ENCODE measurements at places on chromosomes 7 and 10. TPM values are rescaled to one million over a fixed set of nuclear protein-coding genes. Genes with fewer than 3 reads are reported as not detected.

Gene ITIH5
- 16.3 TPM for total RNA-seq

DNA sequence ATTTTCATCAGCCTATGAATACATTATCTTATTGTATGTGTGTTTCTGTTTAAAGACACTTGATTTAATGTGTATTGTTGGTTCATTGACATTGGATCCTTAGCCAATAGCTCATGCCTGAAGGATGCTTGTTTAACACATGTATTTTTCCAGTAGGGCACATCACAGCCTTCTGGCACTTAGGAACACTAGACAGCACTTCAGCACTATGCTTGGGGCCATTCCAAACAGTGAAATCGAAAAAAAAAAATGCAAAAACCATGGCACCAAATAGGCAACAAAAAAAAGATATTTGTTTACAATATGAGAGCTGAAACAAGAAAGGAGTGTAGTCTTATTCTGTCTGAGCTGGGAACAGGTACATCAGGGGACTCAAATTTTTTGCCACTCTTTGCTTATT is 262.8 kb downstream of the SLC25A13 start:
- no peak for DNase-seq

GRCh38 chr7:93897680-93898079 is 7.1 kb upstream of the TFPI2 start:
- DNase-seq = no peak

DNA sequence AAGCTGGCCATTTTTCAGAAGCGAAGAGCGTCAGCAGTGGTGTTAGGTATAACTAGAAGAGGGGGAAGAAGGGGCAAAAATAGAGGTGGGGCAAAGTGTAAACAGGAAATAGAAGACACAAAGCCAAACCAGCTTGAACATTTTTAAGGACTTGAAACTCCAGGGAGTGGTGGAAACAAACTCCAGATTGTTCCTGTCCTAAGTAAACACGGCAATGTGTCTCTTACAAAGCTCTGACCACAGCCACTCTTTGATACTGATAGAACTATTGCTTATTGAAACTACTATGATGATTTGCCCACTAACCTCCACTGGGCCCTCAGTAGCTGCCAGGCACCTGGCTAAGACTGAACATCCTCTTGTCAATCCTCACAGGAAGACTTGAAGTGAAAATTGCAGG is 20.8 kb upstream of the CDH23 start:
- DNase-seq = no peak

- no peak for DNase-seq
Observed at GRCh38 chr7:150993511-150993910, 2.7 kb downstream of the NOS3 start.

DNA sequence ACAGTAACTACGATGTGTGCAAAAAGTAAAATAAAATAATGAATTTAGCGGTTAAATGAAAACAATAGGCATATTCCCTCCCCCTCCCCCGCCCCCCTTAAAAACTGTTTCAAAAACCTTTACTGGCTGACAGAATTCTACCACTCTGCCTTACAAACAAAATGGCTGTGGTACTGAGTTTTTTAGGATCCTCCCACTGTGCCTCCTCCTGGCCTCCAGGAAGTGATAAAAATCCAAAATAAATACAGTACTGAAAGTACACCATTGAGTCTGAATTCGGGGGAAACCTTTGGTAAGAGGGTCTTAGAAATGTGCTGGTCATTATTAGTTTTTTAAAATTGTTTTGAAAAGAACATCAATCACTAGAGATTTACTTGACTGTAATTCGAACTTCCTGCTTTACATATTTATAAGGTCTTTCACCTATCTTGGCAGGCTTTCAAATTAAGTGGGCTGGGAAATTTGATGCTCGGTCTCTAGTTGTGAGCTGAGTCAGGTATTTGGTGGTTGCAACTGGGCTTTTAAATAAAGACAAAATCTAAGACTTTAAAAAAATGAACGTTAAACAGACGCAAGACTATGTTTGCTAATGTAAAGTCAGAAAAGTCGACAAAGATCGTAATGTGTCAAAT is 32.5 kb upstream of the EPC1 start:
- DNase-seq = no peak

Gene ARHGAP21
- total RNA-seq = 64.2 TPM

DNA sequence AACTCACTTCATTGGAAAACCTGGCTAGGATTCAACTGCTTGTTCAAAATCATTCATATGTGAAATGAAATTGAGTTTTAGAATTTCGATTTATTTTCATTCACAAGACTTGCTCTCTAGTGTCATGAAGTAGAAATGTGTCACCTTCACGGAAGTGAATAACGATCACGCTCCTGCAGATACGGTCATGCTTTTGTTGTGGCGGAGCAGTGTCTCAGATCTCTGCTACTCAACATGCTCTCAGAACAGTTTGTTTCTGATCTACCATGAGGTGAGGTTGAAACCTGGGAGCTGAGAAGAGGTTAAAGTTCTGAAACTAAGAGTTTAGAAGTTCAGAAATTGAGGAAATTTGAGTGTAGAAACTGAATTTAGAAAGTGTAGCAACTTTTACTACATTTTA is 13.8 kb upstream of the PITRM1 start:
- DNase-seq = no peak

Gene GIMAP8
- total RNA-seq = not detected

Gene CACNA2D1
- total RNA-seq = 31.6 TPM

DNA sequence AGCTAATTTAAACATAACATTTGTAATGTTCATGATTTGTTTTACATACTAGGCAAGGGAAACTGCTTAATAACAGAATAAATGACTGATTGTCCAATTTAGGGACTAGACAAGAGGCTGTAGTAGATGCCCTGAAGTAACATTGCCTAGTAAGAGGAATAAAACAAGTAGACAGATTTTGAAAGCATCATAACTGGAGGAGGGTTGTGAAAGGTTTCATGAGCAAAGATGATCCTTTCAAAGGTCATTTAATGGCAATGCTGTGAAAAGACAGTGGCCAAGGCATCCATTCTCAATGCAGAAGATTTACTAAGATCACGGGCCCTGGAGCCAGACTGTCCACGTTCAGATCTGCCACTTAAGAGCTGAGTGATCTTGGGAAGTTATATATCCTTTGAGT is 44.8 kb upstream of the HHEX start:
- no peak for DNase-seq

DNA sequence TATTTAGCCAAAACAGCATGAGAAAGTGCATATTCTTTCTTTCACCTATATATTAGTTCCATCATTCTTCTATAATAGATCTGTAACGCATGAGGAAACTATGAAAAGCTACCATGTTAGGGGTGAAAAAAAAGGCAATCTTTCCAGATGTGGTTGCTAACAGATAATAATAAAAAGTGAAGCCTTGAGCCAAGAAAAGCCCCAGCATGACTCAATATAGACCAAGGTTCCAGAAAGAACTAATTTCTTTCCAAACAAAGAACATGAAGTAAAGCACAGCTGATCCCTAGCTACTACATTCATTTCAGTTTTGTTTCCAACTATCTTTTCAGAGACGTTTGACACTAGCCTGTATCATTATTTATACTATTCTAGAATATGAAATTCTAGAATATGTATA is 16.4 kb downstream of the ARL4A start:
- DNase-seq = no peak

GRCh38 chr7:30074422-30075030 is 46.3 kb downstream of the PLEKHA8 start:
- no peak for DNase-seq

Gene C10orf53
- not detected for total RNA-seq

Gene IFIT5
- 32.5 TPM for total RNA-seq

DNA sequence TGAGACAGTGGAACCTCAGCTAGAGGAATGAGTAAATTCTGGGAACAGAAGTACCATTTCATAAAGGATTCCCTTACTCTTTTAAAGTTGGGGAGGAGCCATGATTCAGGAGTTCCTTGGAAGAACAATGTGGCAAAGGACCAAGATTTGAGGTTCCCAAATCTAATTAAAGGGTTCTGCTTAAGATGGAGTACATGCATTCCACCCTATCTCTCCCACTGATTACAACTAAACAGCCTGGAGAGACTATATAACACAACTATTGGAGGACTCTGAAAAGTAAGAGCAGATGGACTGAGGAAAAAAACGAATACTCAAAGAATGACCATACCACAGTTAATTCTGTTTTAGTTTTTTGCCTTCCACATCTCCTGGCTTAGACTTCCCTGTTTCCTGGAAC is 212.9 kb upstream of the IMMP2L start:
- no peak for DNase-seq

DNA sequence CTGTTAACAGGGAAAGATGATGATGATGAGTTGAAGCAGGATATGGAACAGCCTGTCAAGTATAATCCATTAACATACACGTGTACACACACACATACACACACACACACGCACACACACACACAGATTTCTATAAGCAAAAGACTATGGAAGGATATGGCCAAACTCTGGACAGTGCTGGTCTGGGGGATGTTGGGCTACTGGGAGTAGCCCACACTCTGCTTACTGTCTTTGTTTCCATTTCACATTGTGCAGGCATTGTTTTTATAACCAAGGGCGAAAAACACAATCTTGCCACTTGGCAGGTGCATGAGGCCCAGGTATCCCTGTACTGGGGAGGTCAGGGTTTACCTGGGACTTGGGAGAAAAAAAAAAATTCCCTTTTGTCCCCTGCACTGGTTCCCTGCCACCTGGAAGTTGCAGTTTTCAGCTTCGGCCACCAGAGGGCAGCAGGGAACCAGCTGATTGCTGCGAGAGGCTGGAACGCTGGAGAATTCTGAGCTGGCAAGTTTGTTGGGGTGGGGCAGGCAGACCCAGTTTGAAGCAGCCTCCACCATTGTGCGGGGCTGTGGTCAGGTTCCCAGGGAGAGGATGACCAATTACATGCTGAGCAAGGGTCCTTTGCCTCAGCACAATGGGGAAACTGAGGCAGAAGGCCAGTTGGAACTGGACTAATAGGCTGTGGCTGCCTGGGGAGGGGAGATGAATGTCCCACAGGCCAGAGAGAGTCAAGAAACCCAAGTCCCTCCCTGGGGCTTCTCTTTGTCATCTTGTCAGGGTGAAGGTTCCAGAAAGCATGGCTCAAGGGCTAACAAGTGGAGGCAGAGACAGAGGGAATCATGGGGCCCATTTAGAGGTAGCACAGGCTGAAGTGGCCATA is 27.3 kb downstream of the PPIF start:
- DNase-seq = peak; percentile 84

GRCh38 chr7:142626420-142627035 is 122.7 kb upstream of the PRSS1 start:
- peak; percentile 71 for DNase-seq

DNA sequence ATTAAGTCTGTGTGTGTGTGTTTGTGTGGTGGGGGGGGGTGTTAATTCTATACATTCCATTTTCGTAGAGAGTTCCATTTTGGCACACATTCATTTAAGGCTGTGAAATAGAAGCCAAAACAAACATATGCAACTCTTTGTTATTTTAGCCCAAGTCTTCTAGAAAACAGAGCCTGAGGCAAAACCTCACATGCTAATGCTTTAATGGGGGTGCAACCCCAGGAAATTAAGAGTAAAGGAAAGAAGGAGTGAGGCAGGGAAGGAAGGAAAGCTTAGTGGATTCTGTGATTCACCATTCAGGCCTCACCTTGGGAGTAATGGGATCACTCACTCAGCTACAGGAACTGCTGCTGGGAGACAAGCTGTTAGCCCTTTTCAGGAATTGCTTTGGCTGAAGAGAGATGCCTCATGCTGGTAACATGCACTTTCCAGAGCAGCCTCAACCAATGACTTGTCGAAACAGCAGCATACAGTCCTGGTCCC is 73.0 kb upstream of the CTTNBP2 start:
- no peak for DNase-seq

Gene SPACDR
- total RNA-seq = not detected

GRCh38 chr10:122475100-122475499 is 13.7 kb downstream of the HTRA1 start:
- no peak for DNase-seq

DNA sequence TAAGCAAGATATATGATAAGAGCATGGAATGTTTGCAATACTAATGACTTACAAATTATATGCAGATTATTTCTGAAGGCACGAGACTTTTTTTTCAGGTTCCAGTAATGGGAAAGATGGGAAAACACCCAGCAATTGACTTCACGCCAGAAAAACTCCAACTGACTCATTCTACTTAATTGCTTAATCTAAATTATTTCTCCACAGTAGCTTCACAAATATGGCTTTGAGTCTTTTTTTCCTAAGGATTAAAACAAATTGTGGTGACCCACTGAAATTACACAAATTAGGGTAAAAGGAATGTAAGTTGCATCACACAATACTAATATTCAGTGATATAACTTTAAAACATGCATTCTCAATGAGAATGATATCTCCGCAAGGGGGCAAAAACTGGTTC is 138.7 kb downstream of the GNAI1 start:
- no peak for DNase-seq

DNA sequence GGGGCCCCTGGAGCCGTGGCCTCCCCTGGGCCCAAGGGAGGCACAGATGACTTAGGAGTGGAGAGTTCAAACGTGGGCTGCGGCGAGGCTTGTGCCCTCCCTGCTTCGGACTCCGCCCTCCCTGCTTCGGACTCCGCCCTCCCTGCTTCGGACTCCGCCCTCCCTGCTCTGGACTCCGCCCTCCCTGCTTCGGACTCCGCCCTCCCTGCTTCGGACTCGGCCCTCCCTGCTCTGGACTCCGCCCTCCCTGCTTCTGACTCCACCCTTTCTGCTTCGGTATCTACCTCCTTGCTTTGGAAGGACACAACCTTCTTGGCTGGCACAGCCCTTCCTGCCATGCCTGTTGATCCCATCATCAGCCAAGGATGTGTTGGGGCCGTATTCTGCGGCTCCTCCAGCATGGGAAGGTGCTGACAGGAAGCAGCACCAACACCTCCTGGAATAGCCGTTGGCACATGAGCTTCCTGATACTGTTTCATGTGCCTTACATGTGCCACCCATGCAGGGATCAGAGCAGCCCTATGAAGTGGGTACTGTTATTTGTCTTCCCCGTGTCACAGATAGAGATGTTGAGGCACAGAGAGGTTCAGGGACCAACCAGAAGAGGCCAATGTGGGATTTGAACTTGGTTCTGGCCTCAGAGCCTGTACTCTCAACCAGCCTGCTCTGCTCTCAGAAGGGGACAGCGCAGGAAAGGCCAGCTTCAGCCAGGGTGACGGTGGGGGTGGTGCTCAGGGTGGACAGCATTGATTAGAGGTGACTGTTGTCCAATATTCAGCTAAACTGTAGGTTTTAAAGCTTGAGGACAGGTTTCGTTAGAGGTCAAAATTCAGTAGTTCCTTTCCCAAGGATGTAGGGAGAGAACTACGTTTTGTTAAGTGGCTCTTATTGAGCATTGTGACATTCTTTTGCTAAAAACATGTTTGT is 114.5 kb downstream of the NKX6-2 start:
- DNase-seq = peak; percentile 55

- no peak for DNase-seq
Observed at GRCh38 chr7:7256731-7257274, 74.5 kb downstream of the C1GALT1 start.

Gene ADAM12
- total RNA-seq = 3.3 TPM

Gene SORCS1
- not detected for total RNA-seq

- no peak for DNase-seq
Observed at GRCh38 chr10:90087197-90088023, 386.0 kb downstream of the KIF20B start.
